PC-9 (cell line): ENCODE measurements at places on chromosomes 2 and 18.
A peak's percentile ranks its signal among the peaks of the same experiment; 100 is the strongest.

- no peak overlapping the region for H3K4me3 ChIP-seq
- no peak overlapping the region for H3K27ac ChIP-seq
- DNase-seq, result no peak
- no peaks in the 10 kb centered on the region for H3K4me1 ChIP-seq
- no peaks in the 10 kb centered on the region for H3K36me3 ChIP-seq
- no peaks in the 10 kb centered on the region for H3K27me3 ChIP-seq
These were observed 477.8 kb downstream of the CDH2 start for GRCh38 chr18:27699137-27699536.

GRCh38 chr2:109497911-109498870, 115.6 kb downstream of the SEPTIN10 start:
- no peak for DNase-seq
- H3K27ac ChIP-seq, result no peak overlapping the region
- H3K27me3 ChIP-seq, result no peaks in the 10 kb centered on the region

GRCh38 chr2:111029181-111029927, 91.4 kb upstream of the BCL2L11 start:
- DNase-seq, result peak; percentile 29
- H3K4me3 ChIP-seq, result no peak overlapping the region
- H3K4me1 ChIP-seq, result peaks cover 41% of the 10 kb centered on the region
- H3K36me3 ChIP-seq, result no peaks in the 10 kb centered on the region
- H3K27ac ChIP-seq, result 0 out of 2 replicates have a peak overlapping the region, but pooled peaks have one; percentile 24

- H3K4me1 ChIP-seq, result no peaks in the 10 kb centered on the region
- H3K27ac ChIP-seq, result no peak overlapping the region
- no peak overlapping the region for H3K4me3 ChIP-seq
- no peaks in the 10 kb centered on the region for H3K27me3 ChIP-seq
- no peaks in the 10 kb centered on the region for H3K36me3 ChIP-seq
- no peak for DNase-seq
These were observed 87.0 kb downstream of the CCDC141 start for GRCh38 chr2:178962805-178963433.

DNA sequence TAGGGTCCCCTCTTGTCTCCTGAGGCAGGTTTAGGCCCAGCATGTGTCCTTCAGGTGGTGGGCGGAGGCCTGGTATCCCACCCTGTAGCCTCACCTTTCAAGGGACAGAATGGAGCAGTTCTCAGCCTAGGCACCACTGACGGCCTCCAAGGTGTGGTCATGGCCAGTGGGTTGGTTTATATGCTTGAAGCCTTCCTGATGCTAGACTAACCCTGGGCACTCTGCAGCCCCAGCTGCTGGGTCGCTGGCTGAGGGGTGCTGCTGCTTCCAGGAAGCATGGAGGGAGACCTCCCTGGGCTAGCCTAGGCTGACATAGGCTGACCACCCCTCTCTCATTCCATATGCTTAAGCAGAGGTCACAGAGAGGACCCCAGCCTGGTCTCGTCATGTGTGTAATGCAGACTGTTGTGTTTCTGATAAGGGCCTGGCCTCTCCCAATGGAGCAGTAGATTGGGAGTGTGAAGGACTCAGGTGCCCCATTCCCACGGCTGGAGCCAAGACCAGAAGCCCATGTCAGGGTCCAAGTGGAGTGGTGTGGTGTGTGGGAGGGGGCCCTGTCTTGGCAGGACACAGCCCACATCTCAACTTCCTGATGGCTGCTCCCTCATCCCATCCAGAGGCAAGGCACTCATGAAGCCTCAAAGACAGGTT, 206.6 kb downstream of the DYSF start:
- no peak overlapping the region for H3K4me3 ChIP-seq
- H3K4me1 ChIP-seq, result no peaks in the 10 kb centered on the region
- DNase-seq, result no peak
- H3K27me3 ChIP-seq, result no peaks in the 10 kb centered on the region
- 0 out of 2 replicates have a peak, but pooled peaks cover 5% of the 10 kb centered on the region for H3K36me3 ChIP-seq

DNA sequence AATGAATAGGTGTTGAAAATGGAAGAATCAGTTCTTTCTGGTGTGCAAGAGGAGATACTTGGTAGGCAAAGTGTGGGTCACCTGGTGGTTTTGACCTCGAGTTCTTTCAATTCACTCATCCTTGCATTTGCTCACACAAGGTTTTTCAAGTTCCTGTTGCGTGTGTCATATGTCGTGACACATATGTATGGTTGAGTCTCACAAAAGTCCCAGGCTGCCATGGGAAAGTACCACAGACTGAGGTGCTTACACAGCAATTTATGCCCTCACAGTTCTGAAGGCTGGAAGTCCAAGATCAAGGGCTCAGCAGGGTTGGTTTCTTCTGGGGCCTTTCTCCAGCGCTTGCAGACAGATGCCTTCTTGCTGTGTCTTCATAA, 64.4 kb downstream of the NCK2 start:
- no peak overlapping the region for H3K27ac ChIP-seq
- H3K27me3 ChIP-seq, result no peaks in the 10 kb centered on the region
- H3K4me3 ChIP-seq, result no peak overlapping the region
- DNase-seq, result no peak

DNA sequence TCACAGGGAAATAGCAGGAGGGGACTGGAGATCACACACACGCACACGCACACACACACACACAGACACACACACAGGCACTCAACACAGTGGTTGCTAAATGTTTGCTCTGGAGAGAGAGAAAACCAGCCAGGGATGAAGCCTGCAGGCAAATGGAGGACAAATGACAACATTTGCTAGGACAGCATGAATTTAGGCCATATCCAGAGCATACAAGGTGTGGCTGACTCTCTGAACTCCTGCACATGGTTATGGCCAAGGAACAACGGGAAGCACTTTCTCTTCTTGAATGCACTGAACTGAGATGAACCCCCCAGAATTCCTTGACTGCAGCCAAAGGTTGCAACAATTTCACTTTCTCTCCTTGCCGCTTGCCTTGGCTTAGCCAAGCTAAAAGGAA, 230.0 kb upstream of the RASGRP3 start:
- no peak overlapping the region for H3K27ac ChIP-seq
- H3K4me1 ChIP-seq, result no peaks in the 10 kb centered on the region
- DNase-seq, result no peak
- H3K4me3 ChIP-seq, result no peak overlapping the region

- no peaks in the 10 kb centered on the region for H3K36me3 ChIP-seq
- no peak overlapping the region for H3K27ac ChIP-seq
- H3K4me1 ChIP-seq, result peaks cover 32% of the 10 kb centered on the region
- DNase-seq, result no peak
- no peak overlapping the region for H3K4me3 ChIP-seq
- H3K27me3 ChIP-seq, result no peaks in the 10 kb centered on the region
These were observed 20.6 kb downstream of the ZNF236 start for GRCh38 chr18:76842837-76843530.

DNA sequence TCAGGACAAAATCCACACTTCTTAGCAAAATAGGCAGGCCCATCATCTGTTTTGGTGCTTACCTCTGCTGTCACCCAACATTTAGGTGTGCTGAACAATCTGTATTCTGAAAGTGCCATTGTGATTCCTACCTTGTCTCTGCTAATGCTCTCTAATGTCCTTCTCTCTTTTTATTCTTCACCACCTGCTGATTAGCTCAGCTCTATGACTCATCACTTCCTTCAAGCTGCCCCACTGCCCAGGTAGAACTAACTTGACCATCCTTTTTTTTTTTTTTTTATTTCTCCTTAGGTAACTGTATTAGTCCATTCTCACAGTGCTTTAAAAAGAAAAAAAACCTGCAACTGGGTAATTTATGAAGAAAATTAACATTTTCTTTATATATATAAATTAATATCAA, 478.7 kb upstream of the POU3F3 start:
- no peaks in the 10 kb centered on the region for H3K27me3 ChIP-seq
- no peaks in the 10 kb centered on the region for H3K4me1 ChIP-seq
- no peak overlapping the region for H3K27ac ChIP-seq
- H3K36me3 ChIP-seq, result no peaks in the 10 kb centered on the region

- no peaks in the 10 kb centered on the region for H3K36me3 ChIP-seq
- peaks cover 20% of the 10 kb centered on the region for H3K4me1 ChIP-seq
- H3K27me3 ChIP-seq, result no peaks in the 10 kb centered on the region
- H3K27ac ChIP-seq, result no peak overlapping the region
- H3K4me3 ChIP-seq, result no peak overlapping the region
These were observed 52.3 kb upstream of the ITGB6 start for GRCh38 chr2:160252278-160252887.

- peaks cover 21% of the 10 kb centered on the region for H3K4me1 ChIP-seq
- peak overlapping the region; percentile 99 for H3K4me3 ChIP-seq
- H3K27me3 ChIP-seq, result no peaks in the 10 kb centered on the region
These were observed 2.3 kb downstream of the SFXN5 start for GRCh38 chr2:73069041-73069854.

GRCh38 chr18:9823805-9824473, 61.8 kb upstream of the TXNDC2 start:
- H3K36me3 ChIP-seq, result 0 out of 2 replicates have a peak, but pooled peaks cover 2% of the 10 kb centered on the region
- no peak for DNase-seq
- no peaks in the 10 kb centered on the region for H3K27me3 ChIP-seq
- peaks cover 54% of the 10 kb centered on the region for H3K4me1 ChIP-seq

DNA sequence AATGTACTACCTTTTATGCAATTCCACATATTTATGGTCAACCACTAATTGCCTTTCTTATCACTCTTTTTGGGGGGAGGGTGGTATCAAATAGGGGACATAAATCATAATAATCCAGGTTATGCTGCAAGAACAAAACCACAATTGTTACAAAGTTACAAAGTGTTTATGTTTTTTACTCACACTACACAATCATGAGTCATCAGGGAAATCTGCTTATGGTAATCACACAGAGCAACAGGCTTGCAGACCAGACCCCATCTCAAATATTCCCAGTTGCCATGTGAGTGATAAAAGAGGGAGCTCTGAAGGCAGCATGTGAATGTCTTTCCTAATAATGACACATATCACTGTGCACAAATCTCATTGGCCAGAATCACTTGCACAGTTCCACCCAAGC, 304.7 kb upstream of the TMEFF2 start:
- H3K4me3 ChIP-seq, result no peak overlapping the region
- DNase-seq, result no peak
- H3K27me3 ChIP-seq, result no peaks in the 10 kb centered on the region
- no peaks in the 10 kb centered on the region for H3K36me3 ChIP-seq
- no peak overlapping the region for H3K27ac ChIP-seq
- no peaks in the 10 kb centered on the region for H3K4me1 ChIP-seq
